Activated CD4-positive, alpha-beta T cell treated with anti-CD3 and anti-CD28 coated beads, Interleukin-2, amount 50 U/mL, for 1 hour (primary cell): ENCODE measurements at places on chromosomes 2 and 18.
A peak's percentile ranks its signal among the peaks of the same experiment; 100 is the strongest.

DNA sequence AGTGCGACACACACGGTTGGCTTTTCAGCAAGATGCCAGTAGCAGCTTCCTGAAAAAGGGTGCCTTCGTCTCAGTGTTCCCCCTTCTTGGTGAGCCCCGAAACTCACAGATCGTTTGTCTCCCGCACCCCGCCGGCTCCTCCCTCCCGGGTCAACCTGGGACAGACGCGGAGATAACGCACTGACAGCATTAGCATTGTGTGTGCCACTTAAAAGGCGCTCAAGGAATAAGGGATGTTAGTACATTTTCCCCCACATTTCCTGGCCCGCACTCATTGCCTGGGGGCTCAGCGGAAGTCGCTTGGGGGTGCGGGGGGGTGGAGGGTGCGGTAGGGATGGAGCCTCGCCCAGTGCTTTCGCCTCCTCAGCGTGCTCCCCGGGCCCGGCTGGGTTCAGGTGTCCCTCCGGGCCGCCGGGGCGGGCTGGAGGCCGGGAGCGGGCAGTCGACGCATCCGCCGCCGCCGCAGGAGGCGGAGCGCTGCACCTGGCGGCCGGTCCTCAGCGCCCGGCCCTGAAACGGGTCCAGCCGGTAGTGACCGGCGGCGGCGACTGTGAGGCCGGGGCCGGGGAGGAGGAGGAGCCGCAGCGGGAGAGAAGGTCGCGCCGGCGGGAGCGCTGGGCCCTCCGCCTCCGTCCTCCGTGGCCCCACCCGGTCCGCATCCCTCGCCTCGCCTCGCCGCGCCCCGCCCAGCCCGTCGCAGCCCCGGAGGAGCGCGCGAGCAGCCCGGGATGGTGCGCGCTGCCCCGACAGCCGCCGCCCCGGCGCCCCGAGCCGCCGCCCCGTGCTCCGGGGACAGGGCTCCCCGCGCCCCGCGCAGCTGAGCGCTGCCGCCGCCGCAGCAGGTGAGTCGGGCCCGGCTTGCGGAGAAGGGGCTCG, at the start of gene MFSD6:
Gene MFSD6, plus strand, starts transcription at position 694 of the 876 bp plus-strand sequence. CDS start 27,675 bp downstream, outside the sequence.
- peak; percentile 54 for DNase-seq

GRCh38 chr2:88810017-88810416, 118.5 kb downstream of the RPIA start:
- DNase-seq: no peak

DNA sequence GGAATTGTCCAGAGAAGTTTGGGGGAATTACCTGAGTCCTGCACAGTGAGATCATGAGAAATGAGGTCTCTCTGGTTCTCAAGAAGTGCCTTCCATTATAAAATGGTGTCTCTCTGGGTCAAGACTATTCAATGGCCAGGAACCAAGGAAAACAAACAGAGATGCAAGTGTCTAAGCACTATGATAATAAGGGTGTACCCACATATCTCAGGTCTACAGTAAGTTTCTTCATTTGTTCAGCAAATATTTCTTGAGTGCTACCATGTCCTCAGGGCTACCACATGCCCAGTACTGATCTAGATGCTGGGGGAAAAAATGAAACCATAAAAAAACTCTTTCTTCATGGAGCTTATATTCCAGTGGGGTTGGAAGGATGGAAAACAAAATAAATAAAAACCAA, 170.0 kb downstream of the ACKR3 start:
- no peak for DNase-seq

DNA sequence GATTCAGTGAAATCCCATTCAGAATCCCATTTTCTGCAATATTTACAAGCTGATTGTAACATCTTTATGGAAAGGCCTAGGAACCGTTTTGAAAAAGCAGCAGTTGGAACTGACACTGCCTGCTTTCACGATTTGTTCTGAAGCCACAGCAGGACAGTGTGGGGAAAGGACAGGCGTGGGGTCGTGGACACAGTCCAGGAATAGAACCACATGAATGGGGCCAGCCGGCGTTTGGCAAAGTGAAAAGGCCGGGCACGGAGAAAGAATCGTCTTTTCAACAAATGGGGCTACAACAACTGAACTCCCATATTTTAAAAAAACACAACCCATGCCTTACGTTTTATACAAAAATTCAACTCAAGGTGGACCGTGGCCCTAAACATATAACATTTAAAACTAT, 69.8 kb downstream of the SLC66A2 start:
- DNase-seq: no peak

DNA sequence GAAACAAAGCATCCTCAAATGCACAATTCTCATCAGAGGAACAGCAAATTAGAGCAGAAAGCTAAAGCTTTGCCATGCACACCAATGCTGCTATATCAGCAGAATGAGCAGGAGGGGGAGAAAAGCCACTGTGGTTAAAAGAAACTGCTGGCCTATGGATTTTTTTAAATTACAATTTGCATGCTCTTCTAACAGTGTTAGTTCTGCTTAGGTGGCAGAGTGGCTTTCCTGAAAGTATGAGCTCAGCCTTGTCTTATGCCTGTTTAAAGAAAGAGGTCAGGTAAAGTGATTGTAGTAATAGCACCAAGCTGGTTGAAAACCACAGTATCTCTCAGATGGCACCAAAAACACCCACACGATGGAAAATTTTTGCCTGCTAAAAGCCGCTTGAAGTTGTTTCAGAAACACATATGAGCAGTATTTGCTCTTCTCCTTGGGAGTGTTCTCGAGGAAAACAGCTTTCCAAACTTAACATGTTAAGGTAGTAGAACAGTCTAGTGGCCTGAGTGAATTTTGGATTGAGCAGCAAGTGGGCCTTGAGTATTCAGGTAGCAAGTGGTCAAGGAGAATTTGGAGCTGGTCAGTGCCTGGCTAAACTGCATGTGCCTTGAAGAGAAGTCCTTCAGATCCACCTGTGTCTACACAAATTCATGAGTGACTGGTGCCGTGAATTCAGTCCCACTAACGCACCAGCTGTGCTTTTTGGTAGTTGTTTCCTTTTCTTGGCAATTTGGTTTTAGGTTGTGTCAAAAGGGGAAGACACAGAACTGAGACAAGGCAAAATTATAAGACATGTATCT, 19.6 kb upstream of the NDUFV2 start:
- DNase-seq: no peak

DNA sequence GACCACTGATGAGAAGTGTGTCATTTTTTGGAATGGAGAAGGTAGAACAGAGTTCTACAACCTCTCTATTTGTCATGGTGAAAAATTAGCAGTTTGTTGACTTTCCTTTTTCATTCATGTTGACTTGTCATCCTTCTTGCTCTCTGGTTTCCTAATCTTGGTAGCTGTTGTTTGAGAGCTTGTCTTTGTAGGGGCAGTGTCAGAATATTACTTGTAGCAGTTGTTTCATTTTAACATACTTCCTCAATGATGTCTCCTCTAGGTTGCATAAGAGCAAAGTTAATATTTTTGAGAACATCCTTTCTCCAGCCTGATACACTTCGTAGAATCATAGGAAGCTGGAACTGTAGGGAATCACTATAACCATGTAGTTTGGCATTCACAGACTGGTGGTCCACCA, 368.2 kb upstream of the FANCL start:
- no peak for DNase-seq

DNA sequence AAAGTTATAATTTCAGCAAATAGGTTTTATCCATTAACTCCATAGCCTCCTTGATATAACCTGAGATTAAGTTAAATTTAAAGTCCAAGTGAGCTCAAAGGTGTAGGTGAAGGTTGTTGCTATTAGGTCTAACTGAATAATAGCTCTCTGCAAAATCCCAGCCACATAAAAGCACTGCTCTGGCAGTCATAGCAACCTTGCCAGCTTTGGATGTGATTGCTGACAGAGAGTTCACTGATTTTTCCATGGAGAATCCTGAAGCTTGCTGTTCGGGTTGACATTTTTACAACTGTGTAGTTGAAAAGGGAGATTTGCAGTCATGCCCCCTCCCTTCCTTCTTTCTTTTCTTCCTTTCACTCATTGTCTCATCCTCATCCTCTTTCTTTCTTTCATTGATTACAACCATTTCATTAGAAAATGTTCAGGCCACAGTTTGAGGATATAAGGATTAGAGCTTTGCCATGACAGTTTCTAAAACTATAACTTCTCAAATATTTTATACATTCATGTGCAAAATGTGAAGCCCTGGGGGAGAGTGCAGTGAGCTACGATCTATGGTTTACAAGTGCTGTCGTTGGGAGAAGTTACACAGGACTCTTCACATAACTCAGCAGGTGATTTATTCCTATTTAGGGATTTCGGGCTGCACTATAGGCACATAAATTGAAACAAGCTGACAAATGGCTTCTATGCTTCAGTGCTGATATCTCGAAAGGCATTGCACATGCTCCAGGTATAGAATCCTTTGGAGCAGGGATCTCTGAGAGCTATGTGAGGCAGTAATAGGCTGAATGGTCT, 193.8 kb downstream of the LRRTM4 start:
- DNase-seq: no peak

DNA sequence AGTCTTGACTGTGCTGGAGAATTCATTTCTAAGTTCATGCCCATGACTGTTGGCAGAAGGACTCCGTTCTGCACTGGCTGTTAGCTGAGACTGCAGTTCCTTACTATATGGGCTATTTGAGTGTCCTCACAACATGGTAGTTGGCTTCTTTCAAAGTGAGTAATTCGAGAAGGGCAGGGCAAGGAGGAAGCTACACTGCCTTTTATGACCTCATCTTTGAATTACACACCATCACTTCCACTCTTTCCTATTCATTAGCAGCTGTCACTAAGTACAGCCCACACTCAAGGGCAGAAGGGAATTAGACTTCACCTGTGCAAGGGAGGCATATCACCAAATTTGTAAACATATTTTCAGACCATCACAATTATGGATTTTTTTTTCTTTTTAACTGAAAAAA, 55.9 kb upstream of the EPAS1 start:
- no peak for DNase-seq

- DNase-seq: no peak
These were observed 306.9 kb downstream of the GULP1 start for GRCh38 chr2:188598551-188598950.

GRCh38 chr2:9741110-9741509, 102.2 kb upstream of the TAF1B start:
- no peak for DNase-seq

GRCh38 chr18:5419601-5420000, 124.1 kb upstream of the ZBTB14 start:
- no peak for DNase-seq

DNA sequence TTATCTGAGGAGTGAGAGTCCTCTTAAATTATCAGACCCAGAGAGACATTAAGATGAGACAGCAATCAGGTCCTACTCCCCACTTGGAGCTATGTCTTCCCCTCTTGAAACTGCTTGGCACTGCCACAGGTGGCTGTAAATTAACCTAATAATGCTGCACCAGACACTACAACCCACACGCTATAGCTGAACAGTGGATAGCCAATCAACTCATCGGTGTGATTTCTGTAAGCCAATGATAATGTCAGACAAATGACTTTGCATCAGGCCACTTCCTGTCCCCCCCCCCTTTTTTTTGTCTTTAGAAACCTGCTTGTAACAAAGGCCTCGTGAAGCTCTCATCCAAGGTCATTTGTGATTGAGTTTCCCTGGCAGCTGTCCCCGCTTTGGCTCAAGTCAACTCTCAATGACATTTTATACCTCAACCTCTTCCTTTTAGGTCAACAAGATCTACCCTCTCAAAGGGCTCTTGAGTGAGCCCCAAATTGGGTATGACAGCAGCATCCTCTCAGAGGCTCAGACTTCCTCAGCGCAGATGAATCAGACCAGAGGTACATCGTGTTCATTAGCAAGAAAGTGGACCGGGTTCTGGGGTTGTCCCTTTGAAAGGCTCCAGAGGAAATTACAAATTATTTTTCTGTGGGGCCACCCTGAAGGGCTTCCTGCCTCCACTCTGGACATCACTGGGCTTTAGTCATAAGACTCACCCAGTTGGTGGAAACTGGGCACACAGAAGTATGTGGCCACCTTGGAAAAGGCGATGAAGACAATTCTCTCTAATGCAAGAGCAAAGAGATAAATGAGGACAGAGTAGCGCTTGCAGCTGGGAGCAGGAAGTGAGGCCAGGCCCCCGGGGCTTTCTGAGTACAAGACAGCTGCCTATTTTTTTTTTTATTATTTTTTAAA, 73.6 kb downstream of the COPS8 start:
- DNase-seq: no peak

GRCh38 chr2:149899390-149899789, 311.8 kb upstream of the MMADHC start:
- no peak for DNase-seq

- no peak for DNase-seq
These were observed 761.3 kb downstream of the TSN start for GRCh38 chr2:122516775-122517174.

GRCh38 chr2:217394510-217395351, 534.9 kb upstream of the TNP1 start:
- no peak for DNase-seq

- DNase-seq: peak; percentile 40
These were observed 819.6 kb upstream of the FSHR start for GRCh38 chr2:49973917-49974368.

GRCh38 chr18:35998967-35999366, 26.5 kb downstream of the RMP24 start:
- DNase-seq: no peak

DNA sequence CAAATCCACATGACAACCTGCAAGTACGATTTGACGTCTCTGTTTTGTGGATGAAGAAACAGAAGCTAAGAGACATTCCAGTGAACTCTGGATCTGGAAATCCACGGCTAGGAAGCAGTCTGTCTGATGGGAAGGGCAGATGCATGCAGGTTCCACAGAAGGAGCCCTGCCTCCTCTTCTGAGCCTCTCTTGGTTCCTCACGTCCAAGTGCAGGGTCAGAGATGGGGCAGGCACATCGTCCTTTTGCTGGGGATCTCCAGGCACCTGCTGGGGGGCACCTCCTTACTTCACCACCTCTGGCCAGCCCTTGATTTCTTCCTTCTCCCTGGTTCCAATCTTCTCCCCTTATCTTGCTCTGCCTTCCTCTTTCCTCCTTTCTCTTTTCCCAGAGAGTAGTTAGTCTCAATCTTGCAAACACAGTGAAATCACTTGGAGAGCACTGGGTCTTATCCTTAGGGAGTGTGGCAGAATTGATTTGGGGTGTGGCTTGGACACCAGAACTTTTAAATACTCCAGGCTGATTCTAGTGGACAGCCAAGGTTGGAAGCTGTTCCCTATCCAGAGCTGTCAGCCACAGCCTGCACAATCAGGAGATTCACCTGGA, 137.8 kb downstream of the BCL2 start:
- DNase-seq: no peak

DNA sequence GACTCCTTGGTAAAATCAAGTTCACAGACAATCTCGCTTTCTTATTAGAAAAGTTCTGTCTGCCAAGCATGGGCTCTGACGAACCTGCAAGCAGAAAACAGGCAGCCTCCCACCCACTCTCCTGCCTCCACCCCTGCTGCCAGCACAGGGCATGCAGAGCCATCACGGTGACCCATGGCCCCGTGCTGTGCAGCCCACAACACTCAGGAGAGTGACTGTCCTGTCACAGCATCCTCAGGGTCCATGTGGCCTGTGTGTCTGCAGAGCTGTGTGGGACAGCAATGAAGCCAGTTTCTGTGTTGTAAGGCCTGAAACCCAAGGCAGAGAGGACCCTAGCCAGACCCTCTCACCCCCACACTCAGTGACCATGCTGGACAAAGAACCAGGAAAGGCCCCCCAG, 46.2 kb downstream of the TFCP2L1 start:
- DNase-seq: no peak

DNA sequence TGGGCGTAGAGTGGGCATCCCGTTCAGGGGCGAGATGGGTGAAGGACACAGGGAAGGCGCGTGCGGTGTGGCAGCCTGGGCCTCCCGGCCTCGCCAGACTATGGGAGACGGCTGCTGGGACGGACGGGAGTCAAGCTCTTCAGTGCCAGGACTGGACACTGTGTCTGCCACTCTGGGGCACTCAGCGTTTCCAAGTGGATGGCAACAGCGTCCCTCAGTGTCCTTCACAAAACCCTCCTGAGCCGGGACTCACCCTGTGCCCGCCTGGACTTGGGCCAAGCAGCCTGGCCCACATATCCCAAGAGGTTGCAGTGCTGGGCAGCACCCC, 16.3 kb upstream of the BOK start:
- DNase-seq: no peak
